ENCODE measurements at places on chromosomes 12 and 14.

- no peak for DNase-seq
Observed at GRCh38 chr12:9869307-9870161, at the start of gene CLEC2B. Gene CLEC2B, minus strand, starts transcription at chr12:9869354.

- DNase-seq: no peak
Observed at GRCh38 chr12:131795690-131796410, 32.3 kb upstream of the MMP17 start.

GRCh38 chr14:35573911-35574310, 39.9 kb downstream of the INSM2 start:
- no peak for DNase-seq

DNA sequence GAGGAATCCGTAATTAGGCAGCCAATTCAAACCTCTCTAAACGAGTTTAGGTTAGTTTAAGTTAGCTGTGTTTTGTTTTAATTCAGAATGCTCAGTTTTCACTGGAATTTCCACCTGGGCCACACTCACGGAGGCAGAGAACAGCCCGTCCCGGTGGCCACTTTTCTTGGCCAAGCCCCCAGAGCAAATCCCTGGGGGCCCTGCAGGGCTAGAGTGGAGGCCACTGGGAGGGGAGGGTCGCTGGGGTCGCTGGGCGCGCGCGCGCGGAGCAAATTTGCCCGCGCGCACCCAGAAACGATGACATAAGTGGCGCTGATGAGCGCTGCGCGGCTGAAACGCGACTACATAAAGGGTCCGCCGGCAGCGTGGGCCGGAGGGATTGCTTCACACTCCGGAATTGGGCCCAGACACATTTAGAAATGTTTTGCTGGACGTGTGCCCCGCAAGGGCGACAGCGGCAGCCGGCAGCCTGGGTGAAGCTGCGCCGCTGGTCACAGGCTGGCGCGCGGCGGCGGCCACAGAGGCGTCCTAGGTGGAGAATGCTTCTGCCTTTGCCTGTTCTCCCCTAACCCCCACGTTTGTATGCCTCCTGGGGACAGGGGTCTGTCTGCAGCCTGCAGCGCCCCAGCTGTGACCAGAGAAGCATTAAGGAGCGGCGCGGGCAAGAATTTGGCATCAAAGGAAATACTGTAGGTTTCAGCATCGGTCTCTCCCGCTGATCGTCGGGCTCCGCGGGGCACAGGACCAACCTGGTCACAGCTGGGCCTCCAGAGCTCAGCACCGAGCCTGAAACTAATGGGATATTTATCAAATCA, 37.9 kb upstream of the TBX5 start:
- DNase-seq: no peak

GRCh38 chr14:56194042-56194441, 75.8 kb downstream of the PELI2 start:
- no peak for DNase-seq
